ENCODE measurements at places on chromosomes 2 and 18.

- DNase-seq: no peak
Measured at GRCh38 chr2:141946016-141946415, 184.8 kb downstream of the LRP1B start.

DNA sequence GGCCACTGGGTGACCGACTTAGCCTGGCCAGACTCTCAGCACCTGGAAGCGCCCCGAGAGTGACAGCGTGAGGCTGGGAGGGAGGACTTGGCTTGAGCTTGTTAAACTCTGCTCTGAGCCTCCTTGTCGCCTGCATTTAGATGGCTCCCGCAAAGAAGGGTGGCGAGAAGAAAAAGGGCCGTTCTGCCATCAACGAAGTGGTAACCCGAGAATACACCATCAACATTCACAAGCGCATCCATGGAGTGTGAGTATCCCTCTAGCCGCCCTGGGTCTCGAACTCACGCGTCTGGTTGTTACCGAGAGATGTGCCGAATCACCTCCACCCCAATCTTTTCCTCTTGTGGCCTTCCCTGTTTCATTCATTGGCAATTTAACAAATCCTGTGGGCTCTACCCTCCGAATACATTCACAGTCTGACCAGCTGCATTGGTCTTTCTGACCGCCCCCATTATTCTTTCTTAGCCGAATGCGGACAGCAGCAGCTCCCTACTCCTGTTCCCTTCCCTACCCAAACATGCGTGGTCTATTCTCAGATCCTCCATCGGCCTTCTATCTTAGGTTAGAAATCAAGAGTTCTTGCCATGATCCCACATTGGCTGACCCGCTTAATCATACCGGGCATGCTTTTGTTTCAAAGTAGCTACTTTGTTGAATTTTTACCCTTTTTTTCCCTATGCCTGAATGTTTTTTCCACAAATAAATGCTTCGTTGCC, 631 bp downstream of the RPL31 start:
- no peak for DNase-seq

GRCh38 chr2:183149489-183149888, 25.2 kb downstream of the NUP35 start:
- no peak for DNase-seq

DNA sequence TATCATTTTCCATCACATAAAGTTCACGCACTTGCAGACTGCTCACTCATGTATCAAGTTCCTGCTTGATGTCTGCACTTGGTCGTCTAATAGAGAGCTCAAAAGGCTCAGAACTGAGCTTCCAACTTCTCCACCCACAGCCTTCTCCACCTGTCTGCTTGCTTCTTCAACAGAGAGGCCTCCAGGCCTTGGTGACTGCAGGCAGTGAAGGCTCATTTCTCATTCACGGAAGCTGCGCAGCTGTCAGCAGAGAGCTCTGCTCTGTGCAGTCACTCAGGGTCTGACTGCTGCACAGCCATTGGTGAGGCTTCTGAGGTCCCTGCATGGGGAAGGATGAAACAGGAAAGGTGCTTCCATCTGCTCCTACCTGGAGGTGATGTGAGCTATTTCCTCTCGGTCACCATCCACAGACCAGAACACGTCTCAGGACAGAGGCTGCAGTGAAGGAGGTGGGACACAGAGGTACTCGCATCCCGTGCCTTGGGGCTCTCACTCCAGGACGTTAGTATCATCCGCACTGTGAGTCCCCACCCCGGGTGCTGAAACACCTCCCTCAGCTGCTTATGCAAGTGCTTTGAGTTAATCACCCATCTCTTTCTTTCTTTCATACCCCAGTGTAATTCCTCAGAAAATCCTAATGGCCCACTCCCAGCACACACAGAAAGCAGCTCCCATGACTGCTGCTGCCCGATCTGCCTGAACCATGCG, 126.2 kb downstream of the TMEM18 start:
- DNase-seq: no peak

- DNase-seq: no peak
Measured at GRCh38 chr2:158251356-158251755, 149.7 kb downstream of the UPP2 start.

DNA sequence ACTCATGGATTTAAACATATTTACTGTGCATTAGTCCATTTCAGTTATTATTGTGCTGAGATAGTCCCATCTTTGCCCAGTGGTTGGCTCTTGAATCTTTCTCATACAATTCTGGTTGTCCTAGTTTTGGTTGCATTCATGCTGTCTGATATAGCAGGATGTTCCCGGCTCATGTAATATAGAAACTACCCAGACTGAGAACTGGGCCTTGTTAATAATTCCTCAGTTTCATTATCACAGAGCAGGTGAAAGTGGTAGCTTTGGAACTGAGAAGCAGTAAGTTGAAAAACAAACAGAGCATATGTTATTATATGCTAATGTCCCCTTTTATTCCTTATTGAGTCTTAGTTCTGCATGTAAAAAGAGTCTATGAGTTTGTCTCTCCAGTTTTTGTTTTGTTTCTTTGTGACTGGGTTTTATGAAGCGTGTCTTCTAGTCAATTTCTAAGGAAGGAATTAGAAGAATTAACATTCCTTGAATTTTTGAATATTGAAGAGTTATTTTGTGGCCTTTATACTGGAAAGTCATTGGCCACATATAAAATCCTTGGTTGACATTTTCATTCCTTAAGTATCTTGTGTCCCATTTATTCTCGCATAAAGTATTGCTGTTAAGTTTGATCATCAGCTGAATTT, 43.3 kb downstream of the EIF5B start:
- DNase-seq: no peak

DNA sequence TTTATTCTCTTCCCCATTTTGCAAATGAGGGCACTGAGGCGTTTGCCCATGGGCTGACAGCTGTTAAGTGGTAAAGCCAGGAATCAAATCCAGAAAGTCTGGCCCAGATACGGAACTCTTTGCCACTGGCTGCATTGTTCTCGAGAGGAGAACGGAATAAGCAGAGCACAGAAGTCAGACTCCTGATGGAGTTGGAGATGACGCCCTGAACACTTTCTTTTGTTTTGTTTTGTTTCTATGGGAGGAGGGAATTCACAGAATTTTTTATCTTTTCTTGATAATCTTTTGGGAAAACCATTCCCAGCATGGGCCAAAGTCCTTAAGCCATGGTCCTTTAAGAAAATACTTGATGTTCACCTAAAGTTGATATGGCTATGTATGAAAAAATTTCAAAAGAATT, 322.2 kb downstream of the RDH14 start:
- DNase-seq: no peak

All from NCI-H1048 (cell line).